ENCODE measurements at places on chromosomes 3 and 15.

GRCh38 chr3:114758831-114759699 lies 388.0 kb downstream of the ZBTB20 start:
- no peak for ATAC-seq

DNA sequence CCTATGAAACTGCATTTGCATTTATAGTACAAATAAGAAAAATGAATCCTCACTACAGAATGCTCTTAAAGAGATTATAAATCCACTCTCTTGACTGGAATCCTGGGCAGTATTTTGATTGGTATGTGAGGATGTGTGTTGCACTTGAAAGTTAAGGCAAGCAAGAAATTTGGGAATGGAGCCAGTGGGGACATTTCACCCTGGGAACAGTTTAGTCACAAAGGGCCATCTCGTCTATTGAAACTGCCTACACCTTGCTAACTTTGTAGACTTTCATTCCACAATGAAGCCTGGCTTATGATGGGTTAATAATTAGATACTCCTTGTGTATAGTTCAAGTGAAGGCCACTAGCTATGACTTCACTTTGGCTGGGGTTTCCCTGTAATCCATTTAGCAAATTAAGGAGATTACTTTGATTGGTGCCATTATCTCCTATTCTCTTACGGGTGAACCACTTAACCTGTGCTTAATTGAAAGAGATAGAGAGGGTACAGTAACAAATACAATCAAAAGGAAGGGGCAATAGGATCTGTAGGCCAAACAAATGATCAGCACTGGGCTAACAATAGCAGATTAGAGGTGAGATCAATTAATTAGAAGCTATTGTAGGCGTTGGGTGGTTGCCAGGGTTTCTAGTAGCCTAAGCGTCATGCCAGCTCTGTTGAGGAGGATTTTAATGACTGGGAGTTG lies 146.9 kb upstream of the RARB start:
- ATAC-seq: no peak

DNA sequence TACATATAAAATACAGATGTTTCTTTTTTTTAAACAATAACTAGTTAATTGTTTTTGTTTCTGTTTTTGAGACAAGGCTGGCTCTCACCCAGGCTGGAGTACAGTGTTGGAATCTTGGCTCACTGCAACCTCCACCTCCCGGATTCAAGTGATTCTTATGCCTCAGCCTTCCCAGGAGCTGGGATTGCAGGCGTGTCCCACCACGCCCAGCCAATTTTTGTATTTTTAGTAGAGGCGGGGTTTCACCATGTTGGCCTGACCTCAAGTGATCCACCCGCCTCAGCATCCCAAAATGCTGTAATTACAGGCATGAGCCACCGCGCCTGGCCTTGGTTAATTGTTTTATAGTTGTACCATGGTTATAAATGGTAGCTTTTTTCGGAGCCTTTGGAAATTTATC lies 72.3 kb downstream of the PIAS1 start:
- ATAC-seq: no peak

DNA sequence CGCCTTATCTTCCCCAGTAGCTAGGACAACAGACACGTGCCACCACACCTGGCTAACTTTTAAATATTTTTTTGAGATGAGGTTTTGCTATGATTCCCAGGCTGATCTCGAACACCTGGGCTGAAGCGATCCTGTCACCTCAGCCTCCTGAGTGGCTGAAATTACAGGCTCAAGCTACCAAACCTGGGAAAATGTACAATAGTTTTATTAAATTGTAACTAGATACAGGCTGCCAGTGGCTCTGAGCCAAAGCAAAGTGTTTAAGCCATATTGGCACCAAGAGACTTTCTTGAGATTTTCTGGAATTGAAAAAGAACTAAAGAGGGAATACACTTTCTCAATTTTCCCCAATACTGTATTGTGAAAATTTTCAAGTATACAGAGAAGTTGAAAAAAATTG lies 204.3 kb downstream of the SUCLG2 start:
- ATAC-seq: no peak
